ENCODE measurements at places on chromosomes 2 and 18. TPM values are rescaled to one million over a fixed set of nuclear protein-coding genes. Genes with fewer than 3 reads are reported as not detected.

Gene SLC16A14
- 0.04 TPM for polyA plus RNA-seq

- no peaks in the 10 kb centered on the region for H3K36me3 ChIP-seq
- no peak overlapping the region for H3K4me3 ChIP-seq
- no peak for DNase-seq
- H3K27me3 ChIP-seq: no peaks in the 10 kb centered on the region
- H3K27ac ChIP-seq: no peak overlapping the region
Measured at GRCh38 chr2:6704077-6704476, 161.6 kb downstream of the CMPK2 start.

- peaks cover 13% of the 10 kb centered on the region for H3K4me1 ChIP-seq
Measured at GRCh38 chr2:111113838-111114237, 6.9 kb upstream of the BCL2L11 start.

DNA sequence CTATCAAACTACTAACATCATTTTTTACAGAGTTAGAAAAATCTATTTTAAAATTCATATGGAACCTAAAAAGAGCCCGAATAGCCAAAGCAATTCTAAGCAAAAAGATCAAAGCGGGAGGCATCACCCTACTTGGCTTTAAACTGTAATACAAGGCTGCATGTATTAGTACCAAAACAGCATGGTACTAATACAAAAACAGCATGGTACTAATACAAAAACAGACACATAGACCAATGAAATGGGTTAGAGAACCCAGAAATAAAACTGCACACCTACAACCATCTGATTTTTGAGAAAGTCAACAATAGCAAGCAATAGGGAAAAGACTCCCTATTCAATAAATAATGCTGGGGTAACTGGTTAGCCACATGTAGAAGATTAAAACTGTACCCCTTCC, 640.7 kb downstream of the IRS1 start:
- H3K4me1 ChIP-seq: peaks cover 80% of the 10 kb centered on the region
- no peak overlapping the region for H3K4me3 ChIP-seq
- H3K27ac ChIP-seq: peak overlapping the region; percentile 97
- DNase-seq: no peak
- H3K36me3 ChIP-seq: no peaks in the 10 kb centered on the region
- H3K27me3 ChIP-seq: no peaks in the 10 kb centered on the region

DNA sequence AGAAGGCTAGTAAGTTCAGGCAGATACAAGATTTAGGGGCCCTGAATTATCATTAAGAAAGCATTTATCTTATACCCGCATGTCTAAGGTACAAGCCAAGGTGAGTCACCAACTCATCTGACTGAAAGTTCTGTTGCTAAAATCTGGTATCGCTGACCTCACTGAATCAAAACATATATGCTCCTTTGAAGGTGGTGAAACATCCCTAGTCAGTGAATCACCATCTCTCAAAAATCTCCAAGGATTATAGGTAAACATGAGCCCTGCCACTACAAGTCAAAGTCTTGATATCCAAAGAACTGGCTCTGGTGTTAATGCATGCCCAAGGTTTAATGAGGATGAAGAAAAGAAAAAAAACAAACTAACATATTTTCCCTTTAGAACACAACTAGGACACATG, 43.5 kb downstream of the IRS1 start:
- H3K36me3 ChIP-seq: no peaks in the 10 kb centered on the region
- peak; percentile 12 for DNase-seq
- H3K4me1 ChIP-seq: peaks cover 44% of the 10 kb centered on the region
- no peak overlapping the region for H3K4me3 ChIP-seq
- H3K27me3 ChIP-seq: no peaks in the 10 kb centered on the region
- H3K27ac ChIP-seq: no peak overlapping the region

Gene NEU2
- not detected for polyA plus RNA-seq

- H3K27ac ChIP-seq: peak overlapping the region; percentile 99
- no peaks in the 10 kb centered on the region for H3K36me3 ChIP-seq
- no peaks in the 10 kb centered on the region for H3K27me3 ChIP-seq
- DNase-seq: peak; percentile 82
- H3K4me3 ChIP-seq: peak overlapping the region; percentile 87
- peaks cover 53% of the 10 kb centered on the region for H3K4me1 ChIP-seq
Measured at GRCh38 chr2:25252291-25253152, 84.1 kb upstream of the POMC start.

Gene GKN1
- polyA plus RNA-seq: not detected

Gene RGPD3
- 0.05 TPM for polyA plus RNA-seq

Gene TLX2
- polyA plus RNA-seq: 0.09 TPM

Gene HOXD12
- not detected for polyA plus RNA-seq

DNA sequence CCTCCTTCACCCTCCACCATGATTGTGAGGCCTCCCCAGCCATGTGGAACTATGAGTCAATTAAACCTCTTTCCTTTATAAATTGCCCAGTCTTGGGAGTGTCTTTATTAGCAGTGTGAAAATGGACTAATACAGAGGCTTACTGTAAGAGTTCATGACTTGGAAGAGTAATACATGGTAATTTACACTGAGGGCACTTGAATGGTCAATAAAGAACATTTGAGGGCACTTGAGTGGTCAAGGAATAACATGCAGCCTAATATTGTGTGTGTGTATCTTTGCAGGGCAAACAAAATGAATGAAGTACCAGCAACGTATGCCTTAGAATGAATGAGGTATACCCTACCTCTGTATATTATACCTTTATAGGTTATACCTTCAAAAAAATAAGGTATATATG, 190.4 kb upstream of the SOX11 start:
- H3K36me3 ChIP-seq: no peaks in the 10 kb centered on the region
- no peaks in the 10 kb centered on the region for H3K27me3 ChIP-seq
- no peaks in the 10 kb centered on the region for H3K4me1 ChIP-seq
- DNase-seq: no peak
- no peak overlapping the region for H3K27ac ChIP-seq
- no peak overlapping the region for H3K4me3 ChIP-seq

GRCh38 chr18:23283916-23284430, 148.7 kb downstream of the CABLES1 start:
- no peaks in the 10 kb centered on the region for H3K36me3 ChIP-seq
- no peak overlapping the region for H3K4me3 ChIP-seq
- no peak overlapping the region for H3K27ac ChIP-seq
- DNase-seq: peak; percentile 65

Gene DUSP19
- 0.97 TPM for polyA plus RNA-seq

Gene LYPD6
- not detected for polyA plus RNA-seq

DNA sequence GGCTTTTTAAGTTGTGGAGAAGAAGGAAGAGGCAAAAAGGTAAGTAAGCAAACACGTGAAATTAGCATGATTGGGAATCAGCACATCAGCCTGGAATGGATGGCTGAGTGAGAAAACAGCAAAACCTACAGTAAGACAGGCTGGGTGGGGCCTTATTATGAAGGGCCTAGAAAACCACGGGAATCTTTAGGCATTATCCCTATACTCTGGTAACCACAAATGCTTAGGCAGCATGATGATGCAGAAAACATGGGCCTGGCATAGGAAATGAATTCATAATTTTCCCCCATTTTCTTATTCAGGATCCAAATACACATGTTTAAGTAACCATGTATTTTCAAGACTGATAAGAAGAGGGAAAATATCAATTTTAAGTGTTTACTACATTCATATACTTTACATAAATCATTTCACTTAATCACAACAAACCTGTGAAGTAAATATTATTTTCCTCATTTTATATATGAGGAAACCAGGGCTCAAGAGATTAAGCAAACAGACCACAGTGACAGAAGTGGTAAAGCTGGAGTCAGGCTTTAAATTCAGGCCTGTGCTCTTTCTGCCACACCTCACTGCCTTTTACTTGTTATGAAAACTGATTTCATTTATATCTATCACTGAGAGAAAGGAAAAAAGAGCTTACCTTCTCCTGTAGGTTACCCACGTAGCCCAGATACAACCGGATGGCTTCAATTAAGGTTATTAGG, 4.0 kb downstream of the TMEM17 start:
- no peak overlapping the region for H3K4me3 ChIP-seq
- DNase-seq: no peak
- no peaks in the 10 kb centered on the region for H3K27me3 ChIP-seq

DNA sequence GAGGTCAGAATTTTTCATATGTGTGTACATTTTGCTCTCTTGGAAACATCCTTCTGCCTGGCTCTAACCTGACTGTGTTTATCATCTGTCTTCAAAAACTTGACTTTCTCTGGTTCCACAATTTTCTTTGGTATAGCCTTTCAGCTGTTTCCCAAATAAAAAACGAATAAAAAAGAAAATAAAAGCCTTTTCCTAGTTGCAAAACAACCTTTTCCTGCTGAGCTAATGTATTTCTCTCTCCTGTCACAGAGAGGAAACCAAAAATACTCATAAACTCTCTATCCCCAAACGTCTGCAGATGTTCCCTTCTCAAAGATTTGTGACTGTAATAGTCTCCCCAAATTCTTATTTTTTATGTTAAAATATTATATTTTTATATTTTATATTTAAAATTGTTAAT, 505.3 kb upstream of the SLC39A10 start:
- H3K27ac ChIP-seq: no peak overlapping the region
- no peak overlapping the region for H3K4me3 ChIP-seq
- no peak for DNase-seq
- no peaks in the 10 kb centered on the region for H3K27me3 ChIP-seq
- no peaks in the 10 kb centered on the region for H3K4me1 ChIP-seq

- H3K27me3 ChIP-seq: 0 out of 3 replicates have a peak, but pooled peaks cover 4% of the 10 kb centered on the region
- no peak overlapping the region for H3K4me3 ChIP-seq
- no peak overlapping the region for H3K27ac ChIP-seq
- no peak for DNase-seq
- peaks cover 11% of the 10 kb centered on the region for H3K4me1 ChIP-seq
Measured at GRCh38 chr2:28674062-28674712, 77.4 kb upstream of the PPP1CB start.

Gene C2orf15
- polyA plus RNA-seq: 5.5 TPM

DNA sequence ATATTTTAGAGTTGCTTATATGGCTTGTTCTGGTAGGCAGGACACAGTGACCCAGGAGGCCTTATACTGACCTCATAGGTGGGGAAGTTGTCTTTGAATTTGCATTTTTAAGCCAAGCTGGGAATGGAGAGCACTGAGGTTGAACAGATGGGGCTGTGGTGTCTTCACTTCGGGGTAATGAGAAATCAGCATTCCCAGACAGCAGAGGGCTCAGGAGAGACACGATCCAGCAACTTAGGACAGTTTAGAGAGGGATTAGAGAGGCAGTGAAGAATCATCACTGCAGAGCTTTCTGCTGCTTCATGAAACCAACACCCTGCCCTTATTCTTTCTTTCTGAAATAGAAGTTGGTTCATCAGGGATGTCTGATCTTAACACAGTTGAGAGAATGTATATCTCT, 202.4 kb downstream of the TDRD15 start:
- H3K27ac ChIP-seq: no peak overlapping the region
- no peak for DNase-seq
- H3K4me3 ChIP-seq: no peak overlapping the region
- no peaks in the 10 kb centered on the region for H3K36me3 ChIP-seq

Gene KCNJ3
- not detected for polyA plus RNA-seq

Gene COLEC11
- 1.5 TPM for polyA plus RNA-seq

Gene NDUFS1
- 102 TPM for polyA plus RNA-seq

DNA sequence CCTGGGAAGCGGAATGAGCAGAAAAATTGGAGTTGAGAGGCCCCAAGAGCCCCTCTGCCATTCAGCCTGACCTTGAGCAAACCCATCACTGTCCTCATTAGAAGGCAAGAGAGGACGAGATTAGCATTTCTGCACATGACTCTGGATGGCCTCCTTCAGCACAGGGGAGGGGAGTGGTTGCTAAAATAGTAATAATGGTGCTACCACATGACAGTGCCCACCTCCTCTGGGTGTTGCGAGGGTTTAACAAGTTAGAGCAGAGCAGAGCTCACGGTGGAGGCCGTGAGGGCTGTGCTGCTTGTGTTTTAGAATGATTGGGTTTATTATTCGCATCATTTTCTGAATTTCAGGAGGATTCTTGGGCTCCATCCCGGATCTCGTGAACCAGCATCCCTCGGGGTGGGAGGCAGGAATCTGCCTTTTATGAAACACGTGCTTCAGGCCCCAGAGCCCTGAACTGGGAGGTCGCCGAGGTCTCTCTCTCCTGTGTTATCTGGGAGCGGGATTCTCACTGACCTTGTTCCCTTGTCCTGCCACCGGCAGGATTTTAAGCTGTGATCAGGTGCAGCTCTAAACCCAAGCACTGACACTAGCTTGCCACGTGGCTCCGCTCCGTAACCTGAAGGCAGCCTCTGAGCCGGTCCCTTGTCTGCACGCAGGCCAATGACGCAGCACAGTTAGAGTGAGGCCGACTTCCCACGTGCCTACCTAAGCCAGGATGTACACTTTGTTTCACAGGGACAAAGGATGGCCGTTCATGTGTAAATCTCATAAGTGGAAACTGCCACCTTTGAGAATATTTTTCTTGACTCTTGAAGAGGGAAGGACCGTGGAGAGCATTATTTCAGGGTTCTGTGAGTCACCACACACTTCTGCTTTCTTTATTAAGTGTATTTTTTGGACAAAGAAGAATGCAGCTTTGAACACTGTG, 142.3 kb downstream of the ACOXL start:
- H3K4me3 ChIP-seq: no peak overlapping the region
- H3K36me3 ChIP-seq: no peaks in the 10 kb centered on the region
- no peak overlapping the region for H3K27ac ChIP-seq
- no peaks in the 10 kb centered on the region for H3K4me1 ChIP-seq

DNA sequence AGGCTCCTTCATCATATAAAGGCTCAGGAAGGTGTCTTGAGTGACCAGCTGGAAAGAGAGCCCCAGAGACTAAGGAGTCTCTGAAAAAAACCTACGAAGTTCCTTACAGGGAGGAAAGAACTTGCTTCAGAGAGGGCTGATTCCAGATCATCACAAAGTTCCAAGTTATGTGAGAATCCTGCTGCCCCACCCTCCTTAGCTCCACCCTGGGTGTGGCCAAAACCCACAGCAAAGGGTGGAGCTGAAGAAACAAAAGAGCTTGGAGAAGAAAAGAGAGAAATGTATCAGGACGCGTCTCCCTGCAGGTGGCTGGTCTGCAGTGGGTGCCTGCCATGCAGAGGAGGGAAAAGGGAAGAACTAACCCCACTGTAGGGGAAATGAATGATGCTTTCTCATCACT, 32.8 kb upstream of the ZNF396 start:
- H3K4me1 ChIP-seq: peaks cover 22% of the 10 kb centered on the region
- DNase-seq: no peak
- H3K27ac ChIP-seq: no peak overlapping the region
- H3K36me3 ChIP-seq: no peaks in the 10 kb centered on the region
